ENCODE measurements at places on chromosomes 6 and 20.

DNA sequence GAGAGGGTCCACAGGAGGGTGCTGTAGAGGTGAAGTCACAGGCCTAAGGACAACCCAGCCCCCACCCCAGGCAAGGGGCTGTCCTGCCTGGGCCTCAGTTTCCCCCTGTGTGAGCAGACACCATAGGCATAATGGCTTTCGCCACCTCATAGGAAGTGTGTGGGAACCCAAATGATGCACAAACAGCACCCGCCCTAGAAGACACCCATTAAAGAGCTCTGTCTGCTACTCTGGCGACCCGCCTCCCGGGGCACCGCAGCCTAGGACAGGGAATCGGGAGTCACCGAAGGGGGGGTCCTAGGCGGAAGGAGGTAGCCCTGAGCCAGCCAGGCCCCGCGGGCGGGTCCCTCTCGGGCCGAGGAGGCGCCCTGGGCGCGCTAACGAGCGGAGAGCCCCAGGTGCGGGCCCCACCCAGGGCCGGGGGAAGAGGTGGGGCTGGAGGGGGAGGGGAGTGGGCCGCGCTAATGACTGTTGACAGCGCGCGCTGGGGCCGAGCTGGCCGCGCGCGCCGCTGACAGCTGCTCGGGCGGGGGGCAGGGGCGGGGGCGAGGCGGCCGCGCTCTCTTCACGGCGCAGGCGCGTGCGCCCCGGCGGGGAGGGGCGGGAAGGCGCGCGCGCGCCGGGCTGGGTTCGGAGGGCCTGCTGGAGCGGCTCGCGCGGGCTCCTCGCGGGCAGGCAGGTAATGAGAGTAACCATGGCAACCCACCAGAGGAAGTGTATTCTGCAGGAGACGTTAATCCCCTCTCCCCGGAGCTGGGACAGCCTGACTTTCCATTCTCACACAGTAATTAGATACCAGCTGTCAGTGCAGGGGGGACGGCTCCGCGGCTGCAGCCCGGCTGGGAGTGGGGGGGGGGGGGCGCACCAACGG lies 48.9 kb downstream of the NOL4L start:
- H3K4me1 ChIP-seq: peaks cover 83% of the 10 kb centered on the region
- H3K27ac ChIP-seq: peak overlapping the region; percentile 92
- H3K36me3 ChIP-seq: no peaks in the 10 kb centered on the region
- peak; percentile 79 for DNase-seq

DNA sequence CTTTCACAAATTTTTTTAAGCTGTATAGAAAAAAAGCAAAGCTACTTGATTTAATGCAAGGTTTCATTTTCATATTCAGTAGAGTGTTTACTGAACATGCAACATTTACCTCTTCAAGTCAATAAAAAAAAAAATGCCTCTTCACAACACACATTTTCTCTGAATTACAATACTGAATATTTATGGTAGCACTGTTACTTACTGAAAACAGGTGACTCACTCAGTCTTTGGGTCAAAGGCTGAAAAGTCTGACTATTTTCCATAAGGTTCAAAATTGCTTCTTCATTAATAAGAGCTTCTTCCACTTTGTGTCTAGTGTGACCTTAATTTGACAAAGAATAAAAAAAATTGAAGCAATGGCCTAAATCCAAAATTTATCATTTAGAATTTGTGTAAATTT lies 101.9 kb downstream of the REV3L start:
- no peaks in the 10 kb centered on the region for H3K27me3 ChIP-seq
- no peak for DNase-seq
- no peak overlapping the region for H3K4me3 ChIP-seq

GRCh38 chr20:19275630-19276071 lies 63.2 kb downstream of the SLC24A3 start:
- DNase-seq: no peak
- H3K4me1 ChIP-seq: no peaks in the 10 kb centered on the region
- H3K27ac ChIP-seq: no peak overlapping the region
- no peaks in the 10 kb centered on the region for H3K27me3 ChIP-seq

GRCh38 chr20:47029845-47030244 lies 135.2 kb downstream of the EYA2 start:
- no peaks in the 10 kb centered on the region for H3K36me3 ChIP-seq
- DNase-seq: no peak
- peaks cover 24% of the 10 kb centered on the region for H3K27me3 ChIP-seq
- no peak overlapping the region for H3K4me3 ChIP-seq

- H3K27ac ChIP-seq: no peak overlapping the region
- no peak overlapping the region for H3K4me3 ChIP-seq
- H3K27me3 ChIP-seq: no peaks in the 10 kb centered on the region
- no peaks in the 10 kb centered on the region for H3K4me1 ChIP-seq
- DNase-seq: no peak
These were observed 635.3 kb upstream of the MARCKS start for GRCh38 chr6:113221850-113222249.

DNA sequence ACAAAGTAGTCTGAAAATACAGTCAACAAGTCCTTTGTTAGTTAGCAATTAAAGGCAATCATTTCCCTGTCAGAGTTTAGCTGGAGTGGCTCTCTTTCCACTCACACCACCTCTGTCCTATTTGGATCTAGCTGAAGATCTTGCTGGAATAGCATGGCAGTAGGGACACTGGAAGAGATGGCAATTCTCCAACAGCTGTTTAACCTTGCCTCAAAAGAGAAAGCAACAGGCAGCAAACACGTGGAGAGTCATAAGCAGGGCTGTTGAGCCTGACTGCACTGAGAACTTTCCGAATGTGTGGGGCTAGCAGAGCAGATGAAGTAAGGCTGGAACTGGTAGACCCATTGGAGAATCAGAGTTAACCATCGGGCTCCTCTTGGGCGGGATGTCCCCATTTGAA lies 38.0 kb upstream of the PRSS35 start:
- peaks cover 3% of the 10 kb centered on the region for H3K27me3 ChIP-seq
- H3K4me3 ChIP-seq: no peak overlapping the region
- no peak for DNase-seq
- H3K27ac ChIP-seq: no peak overlapping the region
- H3K36me3 ChIP-seq: no peaks in the 10 kb centered on the region
- no peaks in the 10 kb centered on the region for H3K4me1 ChIP-seq

DNA sequence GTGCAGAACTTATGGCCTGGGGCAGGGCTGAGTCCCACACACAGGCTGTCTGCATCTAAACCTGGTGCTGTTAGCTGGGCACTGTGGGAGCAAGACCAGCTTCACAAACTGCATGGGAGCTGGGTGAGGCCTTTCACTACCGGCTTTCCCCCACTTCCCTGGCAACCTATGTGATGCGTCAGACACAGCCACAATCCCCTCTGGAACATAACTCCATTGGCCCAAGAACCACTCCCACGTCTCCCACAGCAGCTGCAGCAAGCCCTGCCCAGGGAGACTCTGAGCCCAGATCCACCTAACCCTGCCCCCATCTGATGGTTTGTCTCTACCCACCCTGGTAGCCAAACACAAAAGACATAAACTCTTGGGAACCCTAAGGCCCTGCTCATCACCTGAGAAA lies 9.3 kb downstream of the WDR27 start:
- no peak overlapping the region for H3K4me3 ChIP-seq
- H3K27ac ChIP-seq: no peak overlapping the region
- H3K4me1 ChIP-seq: peaks cover under 1% of the 10 kb centered on the region
- peaks cover 58% of the 10 kb centered on the region for H3K36me3 ChIP-seq
- H3K27me3 ChIP-seq: no peaks in the 10 kb centered on the region

DNA sequence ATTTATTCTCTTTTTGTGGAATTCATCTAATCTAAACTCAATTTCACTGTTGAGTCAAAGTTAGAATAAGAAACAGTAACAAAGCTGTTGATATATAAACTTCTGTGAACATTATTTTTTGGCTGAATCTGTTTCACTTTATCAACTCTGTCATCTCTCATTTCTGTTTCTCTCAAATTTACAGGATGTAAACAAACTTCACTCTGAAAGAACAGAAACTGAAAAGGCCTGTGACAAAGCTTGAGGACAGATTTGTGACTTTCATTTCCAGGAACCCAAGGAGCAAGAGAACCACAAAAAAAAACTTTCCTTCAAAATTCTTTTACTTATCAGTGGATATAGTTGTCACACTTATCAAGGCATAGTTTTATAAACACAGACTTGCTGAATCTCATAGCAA lies 447.9 kb upstream of the OPRM1 start:
- H3K4me1 ChIP-seq: peaks cover 3% of the 10 kb centered on the region
- no peak overlapping the region for H3K27ac ChIP-seq
- H3K36me3 ChIP-seq: no peaks in the 10 kb centered on the region
- H3K27me3 ChIP-seq: no peaks in the 10 kb centered on the region

- H3K4me3 ChIP-seq: no peak overlapping the region
- no peaks in the 10 kb centered on the region for H3K4me1 ChIP-seq
- H3K27me3 ChIP-seq: no peaks in the 10 kb centered on the region
- no peak overlapping the region for H3K27ac ChIP-seq
These were observed 403 bp downstream of the CDH26 start for GRCh38 chr20:59958626-59959025.

GRCh38 chr6:125471667-125472066 lies 169.9 kb upstream of the HDDC2 start:
- H3K4me1 ChIP-seq: no peaks in the 10 kb centered on the region
- no peaks in the 10 kb centered on the region for H3K36me3 ChIP-seq
- H3K27me3 ChIP-seq: peaks cover 21% of the 10 kb centered on the region
- H3K4me3 ChIP-seq: no peak overlapping the region
- no peak overlapping the region for H3K27ac ChIP-seq
- no peak for DNase-seq

DNA sequence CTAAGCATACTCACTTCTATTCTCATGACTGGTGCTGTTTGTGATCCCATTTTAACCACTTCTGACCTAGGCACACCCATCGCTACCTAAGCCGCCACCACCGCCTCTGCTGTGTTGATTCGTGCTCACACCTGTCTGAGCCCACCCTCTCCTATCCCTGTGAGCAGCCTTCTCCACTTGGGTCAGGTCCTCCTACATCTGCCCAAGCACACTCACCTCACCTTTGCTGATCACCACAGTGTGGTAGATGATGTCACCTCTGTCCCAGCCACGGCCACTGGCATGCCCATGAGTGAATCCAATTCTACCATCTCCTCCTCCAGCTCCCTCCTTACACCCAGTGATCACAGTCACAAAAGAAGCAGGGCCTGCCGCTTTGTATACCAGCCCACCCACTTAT lies 20.8 kb downstream of the MUC22 start:
- H3K27ac ChIP-seq: no peak overlapping the region
- H3K4me1 ChIP-seq: no peaks in the 10 kb centered on the region
- peaks cover 27% of the 10 kb centered on the region for H3K27me3 ChIP-seq
- no peak for DNase-seq

- no peak for DNase-seq
- H3K4me1 ChIP-seq: no peaks in the 10 kb centered on the region
- no peaks in the 10 kb centered on the region for H3K36me3 ChIP-seq
- no peak overlapping the region for H3K27ac ChIP-seq
- H3K4me3 ChIP-seq: no peak overlapping the region
- peaks cover 18% of the 10 kb centered on the region for H3K27me3 ChIP-seq
These were observed 115.0 kb downstream of the OGFRL1 start for GRCh38 chr6:71403422-71404134.

DNA sequence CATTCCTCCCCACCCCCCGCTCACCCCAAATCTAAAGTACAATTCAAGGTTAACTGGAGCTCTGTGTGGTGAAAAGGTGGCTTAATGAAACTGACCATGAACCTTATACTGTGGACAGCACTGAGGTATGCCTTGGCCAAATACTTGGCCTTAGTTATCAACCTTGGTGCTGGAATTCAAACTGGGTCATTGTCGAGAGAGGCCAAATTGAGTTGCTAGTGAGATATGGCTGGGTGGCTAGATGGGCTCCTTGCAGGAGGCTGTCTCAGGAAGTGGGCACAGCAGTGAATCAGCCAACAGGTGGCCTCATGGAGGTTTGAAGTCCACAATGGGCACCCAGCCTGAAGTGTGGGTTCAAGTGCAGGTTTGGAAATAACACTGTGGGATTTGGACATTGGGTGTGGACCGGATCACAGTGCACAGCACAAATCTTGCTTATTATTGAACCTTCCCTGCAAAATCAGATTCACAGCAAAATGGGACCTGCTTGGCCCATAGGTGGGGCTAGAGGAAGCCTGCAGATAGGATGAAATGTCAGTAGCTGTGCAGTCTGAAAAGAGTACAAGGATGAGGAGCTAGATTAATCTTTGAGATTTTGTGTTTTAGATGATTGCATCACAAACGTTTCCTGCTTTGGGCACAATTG lies 5.6 kb upstream of the BTBD3 start:
- H3K4me1 ChIP-seq: peaks cover 7% of the 10 kb centered on the region
- no peak for DNase-seq
- H3K27ac ChIP-seq: no peak overlapping the region
- no peaks in the 10 kb centered on the region for H3K36me3 ChIP-seq
- H3K27me3 ChIP-seq: no peaks in the 10 kb centered on the region

- H3K27ac ChIP-seq: no peak overlapping the region
- no peak for DNase-seq
- no peak overlapping the region for H3K4me3 ChIP-seq
- H3K36me3 ChIP-seq: no peaks in the 10 kb centered on the region
These were observed 772.1 kb upstream of the MAP3K7 start for GRCh38 chr6:91358986-91359385.

- peak overlapping the region; percentile 92 for H3K27ac ChIP-seq
- peak; percentile 62 for DNase-seq
- H3K4me1 ChIP-seq: peaks cover 78% of the 10 kb centered on the region
- H3K4me3 ChIP-seq: peak overlapping the region; percentile 47
- no peaks in the 10 kb centered on the region for H3K27me3 ChIP-seq
- H3K36me3 ChIP-seq: no peaks in the 10 kb centered on the region
These were observed 98.4 kb upstream of the DUSP22 start for GRCh38 chr6:193773-194310.

GRCh38 chr20:38430679-38431325 lies 4.3 kb downstream of the SNHG17 start:
- no peaks in the 10 kb centered on the region for H3K27me3 ChIP-seq
- peak overlapping the region; percentile 99 for H3K27ac ChIP-seq
- peaks cover 94% of the 10 kb centered on the region for H3K36me3 ChIP-seq

DNA sequence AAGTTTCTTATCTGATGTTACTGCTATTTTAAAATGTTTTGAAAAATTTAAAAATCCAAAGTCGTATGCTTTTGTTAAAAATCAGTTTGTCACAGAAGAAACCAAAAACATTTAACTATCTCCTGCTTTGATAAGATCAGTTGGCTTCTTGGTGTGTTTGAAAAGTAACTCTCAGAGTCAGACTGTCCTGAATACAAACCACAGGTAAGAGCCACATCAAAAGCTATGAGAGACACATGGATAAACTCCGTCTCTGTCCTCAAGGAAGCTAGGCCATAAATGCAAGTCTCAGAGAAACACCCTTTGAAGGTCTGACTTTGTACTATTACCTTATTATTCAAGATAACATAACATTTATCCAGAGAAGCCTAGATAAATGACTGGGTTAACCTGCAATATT lies 7.7 kb downstream of the HBS1L start:
- no peak for DNase-seq
- no peak overlapping the region for H3K4me3 ChIP-seq
- peaks cover 77% of the 10 kb centered on the region for H3K4me1 ChIP-seq
- H3K36me3 ChIP-seq: peaks cover 77% of the 10 kb centered on the region

- no peak for DNase-seq
- no peaks in the 10 kb centered on the region for H3K4me1 ChIP-seq
- H3K27me3 ChIP-seq: peaks cover 9% of the 10 kb centered on the region
- H3K4me3 ChIP-seq: no peak overlapping the region
- H3K36me3 ChIP-seq: no peaks in the 10 kb centered on the region
- H3K27ac ChIP-seq: no peak overlapping the region
These were observed 7.5 kb downstream of the SYCP2 start for GRCh38 chr20:59925899-59926298.

Measured in activated T-cell treated with anti-CD3 and anti-CD28 coated beads, Interleukin-2, amount 50 U/mL, for 24 hours (primary cell).